ENCODE measurements at places on chromosomes 2 and 18.

DNA sequence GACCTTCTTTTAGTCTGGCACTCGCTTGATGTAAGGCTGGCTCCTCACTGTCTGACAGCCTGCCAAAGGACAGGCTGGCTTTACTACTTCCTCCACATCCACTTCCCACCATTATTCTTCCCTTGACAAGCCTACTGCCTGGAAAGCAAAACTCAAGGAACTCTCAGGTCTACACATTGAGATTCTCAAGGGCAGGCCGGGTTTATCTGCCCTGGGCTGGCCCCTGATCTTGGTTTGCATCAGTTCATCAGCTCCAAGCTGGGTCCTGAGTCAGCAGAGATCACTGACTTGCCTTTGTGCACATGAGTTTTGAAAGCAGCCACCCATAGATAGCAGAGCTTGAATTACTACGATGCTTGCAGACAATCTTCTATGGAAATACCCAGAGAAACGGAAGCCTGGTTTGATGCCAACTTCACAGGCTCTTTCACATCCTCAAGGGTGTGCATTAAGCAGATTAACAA is 53.9 kb downstream of the KCTD18 start:
- DNase-seq: peak; percentile 70

DNA sequence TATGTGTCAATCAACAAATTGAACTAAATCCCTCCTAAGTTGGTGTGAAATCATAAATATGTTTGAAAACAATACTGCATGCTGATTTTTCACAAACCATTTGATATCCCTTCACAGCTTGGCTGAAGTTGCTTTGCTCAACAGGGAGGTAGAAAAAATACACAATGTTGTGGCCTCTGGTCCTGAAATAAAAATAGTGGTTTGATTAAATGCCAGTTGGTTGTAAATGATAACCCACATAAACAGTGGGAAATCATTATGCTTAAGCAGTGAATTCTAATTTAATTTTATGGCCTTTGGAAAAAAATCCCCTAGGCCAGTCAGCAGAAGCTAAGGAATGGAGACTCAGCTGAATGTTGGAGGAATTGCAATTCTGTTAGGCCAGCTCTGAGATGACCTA is 359.4 kb upstream of the CWC22 start:
- no peak for DNase-seq

DNA sequence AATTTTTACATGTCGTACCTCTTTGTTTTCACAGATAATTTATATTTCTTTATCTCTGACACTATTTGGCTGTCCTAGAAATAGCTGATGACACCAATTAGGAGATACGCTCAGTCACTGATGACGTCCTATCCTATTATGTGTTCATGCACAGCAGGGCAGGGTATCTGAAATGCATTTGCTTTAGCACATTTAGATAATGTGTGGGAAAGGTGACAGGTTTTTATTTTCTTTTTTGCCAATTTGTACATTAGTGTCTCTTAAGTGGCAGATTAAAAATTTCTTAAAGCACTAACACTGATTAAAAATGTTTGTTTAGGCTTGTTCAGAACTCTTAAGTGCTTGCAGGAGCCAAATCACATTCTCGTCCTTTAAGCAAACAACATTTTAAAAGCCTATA is 39.7 kb downstream of the CDC42EP3 start:
- DNase-seq: no peak

DNA sequence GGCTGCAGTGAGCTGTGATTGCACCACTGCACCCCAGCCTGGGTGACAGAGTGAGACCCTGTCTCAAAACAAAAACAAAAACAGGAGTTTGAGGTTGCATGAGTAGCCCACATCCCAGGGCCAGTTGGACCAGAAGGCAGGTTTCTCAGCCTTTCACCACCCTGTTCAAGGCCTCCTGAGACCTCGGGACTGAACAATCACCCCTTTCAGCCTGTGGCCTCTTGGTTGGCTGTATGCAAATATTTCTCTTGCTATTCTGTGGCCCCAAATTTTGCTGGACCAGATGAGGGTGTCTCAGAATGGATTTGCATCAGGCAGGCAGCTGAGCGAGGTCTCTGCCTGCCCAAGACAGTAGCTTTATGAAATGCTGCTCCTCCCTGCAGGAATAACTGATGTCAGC is 56.9 kb downstream of the DPYSL5 start:
- no peak for DNase-seq

GRCh38 chr2:67616749-67617148 is 219.6 kb downstream of the ETAA1 start:
- no peak for DNase-seq

GRCh38 chr18:36195427-36196122 is 8.3 kb downstream of the MOCOS start:
- no peak for DNase-seq

DNA sequence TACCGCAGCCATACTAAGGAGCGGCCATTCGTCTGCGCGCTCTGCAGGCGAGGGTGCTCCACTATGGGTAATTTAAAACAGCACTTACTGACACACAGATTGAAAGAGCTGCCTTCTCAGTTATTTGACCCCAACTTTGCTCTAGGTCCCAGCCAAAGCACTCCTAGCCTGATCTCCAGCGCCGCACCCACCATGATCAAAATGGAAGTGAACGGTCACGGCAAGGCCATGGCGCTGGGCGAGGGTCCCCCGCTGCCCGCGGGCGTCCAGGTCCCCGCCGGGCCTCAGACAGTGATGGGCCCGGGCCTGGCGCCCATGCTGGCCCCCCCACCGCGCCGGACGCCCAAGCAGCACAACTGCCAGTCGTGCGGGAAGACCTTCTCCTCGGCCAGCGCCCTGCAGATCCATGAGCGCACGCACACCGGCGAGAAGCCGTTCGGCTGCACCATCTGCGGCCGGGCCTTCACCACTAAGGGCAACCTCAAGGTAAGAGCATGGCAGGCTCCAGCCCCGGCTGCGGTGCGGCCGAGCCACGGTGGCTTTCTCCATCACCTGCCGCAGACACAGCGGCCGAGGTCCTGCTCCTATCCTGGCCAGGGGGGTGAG is 15.5 kb downstream of the SALL3 start:
- DNase-seq: no peak

DNA sequence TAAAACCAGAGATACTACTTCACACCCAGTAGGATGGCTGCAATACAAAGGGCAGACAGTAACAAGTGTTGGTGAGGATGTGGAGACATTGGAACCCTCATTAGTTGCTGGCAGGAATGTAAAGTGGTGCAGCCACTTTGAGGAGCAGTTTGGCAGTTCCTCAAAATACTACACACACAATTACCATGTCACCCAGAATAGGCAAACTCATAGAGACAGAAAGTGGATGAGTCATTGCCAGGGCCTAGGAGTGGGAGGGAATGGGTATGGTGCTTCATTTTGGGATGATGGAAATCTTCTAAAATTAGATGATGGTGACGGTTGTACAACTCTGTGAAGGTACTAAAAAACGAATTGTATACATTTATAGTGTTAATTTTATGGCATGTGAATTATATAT is 54.8 kb downstream of the ATP9B start:
- no peak for DNase-seq

DNA sequence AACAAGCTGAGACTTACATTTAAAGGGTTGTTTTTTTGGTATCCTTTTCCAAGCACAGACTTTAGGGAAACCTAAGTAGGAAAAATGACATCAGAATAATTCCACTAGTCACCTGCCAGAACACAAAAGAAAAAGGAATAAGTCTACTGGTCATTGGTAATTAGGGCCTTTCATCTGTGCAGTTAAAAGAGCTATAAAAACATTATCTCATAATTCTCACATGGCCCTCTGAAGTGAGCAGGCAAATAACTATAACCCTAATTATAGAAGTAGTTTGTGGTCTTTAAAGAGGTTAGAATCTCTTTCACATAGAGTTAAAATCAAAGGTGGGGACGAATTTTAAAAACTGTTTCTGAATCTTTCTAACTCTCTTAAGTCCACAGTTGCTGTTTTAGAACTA is 111.1 kb upstream of the B3GNT2 start:
- no peak for DNase-seq

- no peak for DNase-seq
Observed at GRCh38 chr2:204272089-204272488, 273.2 kb upstream of the PARD3B start.

- DNase-seq: no peak
Observed at GRCh38 chr18:22337833-22338232, 79.9 kb downstream of the CTAGE1 start.

DNA sequence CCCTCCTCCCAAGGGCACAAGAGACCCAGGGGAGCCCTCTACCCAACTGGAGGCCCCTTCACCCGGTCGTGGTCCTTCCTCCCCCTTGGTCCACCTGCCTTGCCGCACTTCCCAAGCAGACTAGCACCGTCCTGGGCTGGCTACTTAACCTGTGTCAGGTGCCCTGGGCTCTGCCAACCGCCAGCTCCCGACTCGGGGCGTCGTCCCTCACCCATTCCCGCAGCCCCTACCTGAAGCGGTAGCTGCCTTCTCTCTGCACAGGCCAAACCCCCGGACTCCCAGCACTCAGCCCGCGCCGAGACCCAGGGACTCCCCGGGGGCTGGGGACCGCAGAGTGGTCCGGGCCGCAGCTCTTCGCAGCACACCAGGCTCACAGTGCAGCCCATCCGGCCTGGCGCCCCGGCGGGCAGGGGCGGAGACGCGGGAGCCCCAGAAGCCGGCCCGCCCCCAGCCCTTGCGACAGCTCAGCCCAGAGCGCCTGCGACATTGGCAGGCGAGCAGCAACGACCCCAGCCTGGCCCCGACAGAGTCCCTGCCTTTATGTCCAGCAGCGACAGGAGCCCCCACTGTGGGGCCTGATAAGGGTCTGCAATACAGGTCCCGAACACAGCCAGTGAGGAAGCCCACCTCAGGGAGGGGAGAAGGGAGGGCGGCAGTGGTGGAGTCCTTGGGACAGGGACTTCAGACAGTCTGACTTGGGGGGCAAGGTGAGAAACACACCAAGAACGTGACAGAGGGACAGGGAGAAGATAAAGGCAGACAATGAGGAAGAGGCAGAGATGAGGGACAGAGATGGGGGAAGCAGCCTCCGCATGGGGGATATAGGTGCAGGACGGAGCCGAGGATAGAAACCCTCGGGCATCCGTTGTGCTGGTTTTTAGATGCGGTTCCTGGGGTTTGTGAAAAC is 31.0 kb upstream of the TNS1 start:
- DNase-seq: no peak

DNA sequence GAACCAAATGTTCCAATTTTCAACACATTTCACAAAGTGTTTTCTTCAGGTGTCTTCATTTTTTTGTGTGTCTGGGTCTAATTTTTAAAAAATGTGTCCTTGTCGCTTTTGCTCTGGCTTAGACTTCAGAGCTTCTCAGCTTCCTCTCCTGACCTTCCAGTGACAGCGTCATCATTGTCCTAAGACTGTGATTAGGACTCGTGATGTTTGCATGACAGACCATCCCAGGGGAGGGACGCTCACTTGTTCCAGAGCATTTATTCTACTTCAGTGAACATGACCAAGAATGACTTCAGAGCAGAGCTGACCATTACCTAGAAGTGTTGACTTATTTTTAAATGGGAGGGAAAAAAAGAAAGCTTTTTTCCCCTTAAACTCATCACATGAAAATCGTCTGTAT is 591.9 kb downstream of the IRS1 start:
- DNase-seq: no peak

DNA sequence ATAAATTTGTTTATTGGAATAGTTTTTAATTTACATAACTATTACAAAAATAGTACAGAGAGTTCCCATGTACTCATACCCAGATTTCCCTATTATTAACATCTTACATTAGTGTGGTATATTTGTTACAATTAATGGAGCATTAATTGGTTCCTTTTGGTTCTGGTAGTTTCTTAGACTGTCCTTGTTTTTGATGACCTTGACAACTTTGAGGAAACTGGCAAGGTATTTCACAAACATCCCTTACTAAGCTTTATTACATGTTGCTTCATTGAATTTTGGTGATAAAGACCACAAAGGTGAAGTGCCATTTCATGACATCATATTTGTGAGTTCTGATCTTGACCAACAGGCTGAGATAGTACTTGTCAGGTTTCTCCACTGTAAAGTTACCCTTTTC is 379.0 kb upstream of the GCFC2 start:
- DNase-seq: no peak

- DNase-seq: no peak
Observed at GRCh38 chr2:234947556-234947955, 4.3 kb upstream of the SH3BP4 start.

GRCh38 chr2:187299122-187299906 is 148.7 kb downstream of the CALCRL start:
- no peak for DNase-seq

GRCh38 chr2:10043256-10043905 is at the start of gene KLF11:
KLF11 (plus strand) TSS chr2:10043550; CDS start chr2:10043717, 167 bp downstream.
- no peak for DNase-seq

DNA sequence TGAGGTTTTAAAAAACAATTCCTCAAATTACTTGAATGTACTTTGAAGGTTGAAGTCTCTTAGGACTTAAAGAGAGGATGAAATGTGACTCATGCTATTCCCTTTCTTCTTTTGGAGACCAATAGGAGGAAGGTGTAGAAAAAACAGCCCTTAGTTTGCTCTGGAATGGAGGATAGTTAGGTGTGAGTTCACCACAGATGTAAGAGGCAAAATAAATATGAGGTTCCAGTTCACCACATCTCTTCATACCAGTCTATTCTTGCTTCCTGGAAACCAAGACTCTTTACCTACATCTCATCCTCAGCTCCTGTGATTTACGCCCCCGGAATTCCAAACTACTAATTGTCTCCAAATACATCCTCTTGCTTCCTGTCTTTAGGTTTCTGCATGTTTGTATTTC is 77.5 kb upstream of the TTC21B start:
- no peak for DNase-seq

- DNase-seq: no peak
Observed at GRCh38 chr2:40823478-40823877, 371.6 kb upstream of the SLC8A1 start.

DNA sequence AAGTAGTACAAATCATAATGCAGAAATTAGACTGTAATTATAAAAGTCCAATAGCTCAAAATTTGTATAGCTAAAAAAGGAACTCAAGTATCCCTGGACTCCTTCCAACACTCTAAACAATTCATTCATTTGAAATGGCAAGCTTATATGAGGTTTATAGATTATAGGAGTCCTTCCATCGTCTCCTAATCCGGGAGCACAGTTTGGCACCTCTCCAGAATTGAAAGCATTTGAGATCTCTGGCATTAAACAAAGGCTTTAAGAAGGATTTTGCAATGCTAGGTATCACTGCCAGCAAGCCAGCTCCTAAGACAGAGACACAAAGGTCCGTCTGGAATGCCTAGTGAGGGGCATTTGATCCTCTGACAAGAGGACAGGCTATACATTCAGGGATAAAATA is 90.9 kb downstream of the ACVR1 start:
- no peak for DNase-seq

GRCh38 chr2:182705761-182706160 is 10.3 kb upstream of the DNAJC10 start:
- no peak for DNase-seq

DNA sequence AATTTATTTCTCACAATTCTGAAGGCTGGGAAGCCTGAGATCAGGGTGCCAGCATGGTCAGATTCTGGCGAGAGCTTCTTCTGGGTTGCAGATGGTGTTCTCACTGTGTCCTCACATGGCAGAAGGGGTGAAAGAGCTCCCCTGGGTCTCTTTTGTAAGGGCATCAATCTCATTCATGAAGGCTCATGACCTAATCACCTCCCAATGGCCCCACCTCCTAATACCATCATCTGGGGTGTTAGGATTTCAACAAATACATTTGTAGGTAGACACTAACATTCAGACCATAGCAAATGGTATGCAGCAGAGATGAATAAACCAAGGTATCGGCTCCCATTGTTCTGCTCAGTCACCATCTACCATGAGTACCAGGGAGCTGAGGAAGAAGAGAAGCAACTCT is 32.7 kb downstream of the YPEL5 start:
- DNase-seq: no peak

GRCh38 chr2:100954044-100954420 is 48.1 kb upstream of the RPL31 start:
- no peak for DNase-seq

Data from epithelial cell of proximal tubule (primary cell).